Cardiac fibroblast (primary cell): ENCODE measurements at places on chromosomes 5 and 9.
A peak's percentile ranks its signal among the peaks of the same experiment; 100 is the strongest.

GRCh38 chr9:121196389-121196788 lies 5.3 kb downstream of the RAB14 start:
- no peak for DNase-seq

GRCh38 chr5:97576956-97577355 lies 393.9 kb upstream of the RIOK2 start:
- DNase-seq = no peak

GRCh38 chr9:70472268-70473249 lies 58.1 kb upstream of the KLF9 start:
- DNase-seq = peak; percentile 53

GRCh38 chr9:117916291-117916690 lies 212.1 kb downstream of the TLR4 start:
- DNase-seq = no peak

DNA sequence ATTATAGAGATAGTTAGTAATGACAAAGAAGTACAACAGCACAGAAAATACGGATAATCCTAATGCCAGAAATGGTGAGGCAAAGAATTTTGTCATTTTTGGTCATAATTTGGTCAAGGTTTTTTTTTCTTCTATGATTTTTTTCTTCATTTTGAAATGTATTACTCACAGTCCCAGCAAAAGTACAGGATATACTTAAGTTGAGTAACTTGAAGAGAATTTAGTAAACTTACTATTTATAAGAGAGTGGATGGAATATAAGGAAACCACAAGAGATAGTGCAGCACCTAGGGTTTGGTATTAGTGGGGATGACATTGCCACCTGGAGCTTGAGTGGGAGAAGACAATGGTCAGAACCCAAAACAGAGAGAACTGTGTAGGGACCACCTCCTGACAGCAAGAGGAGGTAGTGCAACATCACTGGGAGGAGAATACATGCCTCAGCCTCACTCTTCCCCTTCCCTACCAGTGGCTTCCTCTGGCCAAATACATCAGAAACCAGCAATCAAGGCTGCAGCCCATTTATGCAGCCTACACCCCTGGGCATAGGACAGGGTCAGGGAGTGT lies 434.5 kb upstream of the TRPC7 start:
- DNase-seq = no peak

- DNase-seq = peak; percentile 48
These were observed 13.6 kb downstream of the ARHGAP26 start for GRCh38 chr5:142783601-142784341.

DNA sequence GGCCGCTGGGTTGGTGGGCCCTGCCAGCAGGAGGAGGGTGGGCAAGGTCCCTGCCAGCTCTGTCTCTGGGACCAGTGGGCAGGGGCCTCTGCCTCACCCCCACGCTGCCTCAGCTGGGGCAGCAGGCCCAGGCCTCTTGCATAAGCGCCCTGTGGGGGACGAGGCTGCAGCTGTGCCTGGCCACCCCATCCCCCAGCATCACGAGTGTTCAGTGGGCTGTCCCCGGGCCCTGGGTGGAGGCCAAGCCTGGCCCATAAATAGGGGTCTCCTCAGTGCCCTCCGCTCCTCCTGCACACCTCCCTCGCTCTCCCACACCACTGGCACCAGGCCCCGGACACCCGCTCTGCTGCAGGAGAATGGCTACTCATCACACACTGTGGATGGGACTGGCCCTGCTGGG lies at the start of gene PTGDS:
TSS of gene PTGDS (plus strand) at position 282 of the 400 bp plus-strand sequence. CDS start at position 357, 75 bp downstream.
- DNase-seq = peak; percentile 80

GRCh38 chr9:29214154-29214689 lies 1640.9 kb upstream of the C9orf72 start:
- DNase-seq = no peak

DNA sequence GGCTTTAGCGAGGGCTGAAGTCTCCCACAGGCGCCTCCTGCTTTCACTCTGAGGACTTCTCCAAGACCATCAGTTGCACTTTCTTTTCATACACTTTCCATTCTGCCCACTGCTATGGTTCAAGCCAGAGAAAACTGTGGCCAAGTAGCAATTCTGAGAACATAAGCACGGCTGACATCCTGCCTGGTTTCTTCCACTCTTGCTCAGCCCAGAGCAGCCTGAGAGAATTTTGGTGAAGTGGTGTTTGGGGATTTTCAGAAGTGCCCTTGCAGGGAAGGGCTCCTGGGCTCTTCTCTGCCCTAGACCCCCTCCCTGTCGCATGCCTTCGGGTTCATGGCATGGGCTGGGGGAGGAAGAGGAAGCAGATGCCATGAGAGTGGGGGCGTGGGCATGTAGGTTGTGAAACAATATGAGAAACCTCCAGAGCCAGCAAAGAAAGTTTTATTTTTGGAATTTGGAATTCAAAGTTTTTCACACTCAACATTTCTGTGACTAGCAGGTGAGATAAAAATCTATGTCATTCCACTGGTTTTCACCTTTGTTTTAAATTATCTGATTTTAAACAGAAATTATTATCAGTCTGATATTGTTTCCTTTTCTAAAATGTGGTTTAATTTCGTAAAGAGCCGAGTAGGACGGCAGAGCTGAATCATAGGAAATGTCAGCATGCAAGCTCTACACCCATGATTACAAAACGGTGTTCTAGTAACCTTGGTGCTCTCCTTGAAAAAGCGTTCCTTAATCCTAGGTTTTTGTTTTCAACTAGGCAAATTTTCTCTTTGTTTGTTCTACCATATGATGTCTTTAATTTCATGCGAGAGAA lies 27.8 kb upstream of the TNFSF8 start:
- DNase-seq = peak; percentile 51

DNA sequence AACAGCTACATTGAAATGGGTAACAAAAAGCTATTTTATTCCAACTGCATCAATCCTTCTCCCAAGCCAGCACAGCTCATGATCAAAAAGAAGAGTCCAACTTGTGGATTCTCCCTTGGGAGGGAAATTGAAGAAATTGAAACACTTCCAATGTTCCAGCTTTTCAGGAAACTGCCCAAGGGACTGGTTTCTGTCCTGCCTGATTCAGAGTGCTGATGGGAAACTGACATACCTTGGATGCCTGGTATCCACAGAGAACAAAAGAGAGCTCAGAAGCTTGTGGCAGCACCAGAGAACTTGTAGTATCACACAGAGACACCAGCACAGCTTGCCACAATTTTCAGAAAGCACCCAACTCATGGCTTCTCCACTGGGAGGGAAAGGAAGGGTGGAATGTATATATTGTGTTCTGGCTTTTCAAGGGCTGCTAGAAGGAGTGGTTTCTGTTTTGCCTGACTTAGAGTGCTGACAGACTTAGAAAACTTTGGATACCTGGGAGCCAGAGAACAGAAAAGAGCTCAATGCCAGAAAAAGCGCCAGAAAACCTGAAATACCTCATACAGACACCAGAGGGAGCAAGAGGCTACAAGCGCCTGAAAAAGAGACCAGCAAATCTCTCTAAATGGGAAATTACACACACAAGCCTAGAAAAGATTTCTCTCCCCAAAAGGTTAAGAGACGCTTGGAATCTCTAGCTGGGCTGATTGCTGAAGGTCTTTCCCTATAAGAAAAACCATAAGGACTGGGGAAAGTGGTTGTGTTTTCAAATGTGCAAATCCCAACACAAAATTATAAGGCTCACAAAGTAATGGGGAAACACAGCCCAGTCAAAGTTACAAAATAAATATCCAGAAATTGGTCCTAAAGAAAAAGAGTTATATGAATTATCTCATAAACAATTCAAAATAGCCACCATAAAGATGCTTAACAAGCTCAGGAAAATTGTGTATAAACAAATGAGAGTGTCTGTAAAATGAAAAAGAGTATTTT lies 178.8 kb downstream of the SPOCK1 start:
- DNase-seq = peak; percentile 79

DNA sequence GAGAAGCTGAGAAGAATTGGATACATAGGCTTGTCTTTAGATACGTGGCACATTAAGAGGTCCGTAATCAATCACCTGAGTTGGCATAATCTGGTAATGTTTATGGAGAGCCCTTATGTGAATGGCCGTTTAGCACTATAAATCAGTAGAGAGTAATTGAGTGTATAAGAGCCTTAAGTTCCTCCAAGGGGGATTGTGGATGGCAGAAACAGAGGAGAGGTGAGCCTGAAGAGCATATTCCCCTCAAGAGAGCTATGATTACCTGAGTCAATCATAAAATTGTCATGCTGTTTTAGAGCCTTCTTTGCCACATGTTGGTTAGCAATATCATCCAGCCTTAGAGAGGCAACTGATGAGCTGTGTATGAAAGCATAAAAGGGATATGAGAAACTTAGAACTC lies 58.8 kb downstream of the FOCAD start:
- DNase-seq = no peak

GRCh38 chr9:6758248-6758497 lies 400 bp downstream of the KDM4C start:
- no peak for DNase-seq
